ENCODE measurements at places on chromosomes 12 and 14.

DNA sequence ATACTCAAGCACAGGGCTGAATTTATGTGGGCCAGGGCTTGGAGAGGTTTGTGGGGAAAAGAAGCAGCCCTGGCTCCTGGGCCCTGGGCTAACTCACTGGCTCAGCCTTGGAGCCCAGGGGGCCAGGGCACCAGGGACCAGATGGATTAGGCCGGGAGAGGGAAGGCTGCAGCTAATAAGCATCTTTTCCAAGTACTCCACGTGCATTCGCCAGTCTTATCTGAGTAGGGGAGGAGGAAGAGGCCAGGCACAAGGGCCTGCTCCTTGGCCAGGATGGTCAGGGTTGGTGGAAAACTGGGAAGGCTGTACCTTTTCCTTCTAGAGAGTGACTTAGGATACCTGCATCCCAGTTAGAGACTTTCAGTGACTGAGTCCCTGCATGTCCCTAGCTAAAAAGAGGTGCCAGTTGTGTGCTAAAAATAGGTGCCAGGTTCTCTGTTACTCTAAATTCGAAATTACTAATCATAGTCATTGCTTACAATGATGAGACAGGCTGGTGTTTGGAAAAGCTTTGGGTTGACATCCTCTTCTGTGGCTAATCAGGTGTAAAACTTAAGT, 1.3 kb downstream of the GLRX5 start:
- no peak for DNase-seq

GRCh38 chr12:113479590-113480335, 8.1 kb upstream of the LHX5 start:
- DNase-seq: no peak

DNA sequence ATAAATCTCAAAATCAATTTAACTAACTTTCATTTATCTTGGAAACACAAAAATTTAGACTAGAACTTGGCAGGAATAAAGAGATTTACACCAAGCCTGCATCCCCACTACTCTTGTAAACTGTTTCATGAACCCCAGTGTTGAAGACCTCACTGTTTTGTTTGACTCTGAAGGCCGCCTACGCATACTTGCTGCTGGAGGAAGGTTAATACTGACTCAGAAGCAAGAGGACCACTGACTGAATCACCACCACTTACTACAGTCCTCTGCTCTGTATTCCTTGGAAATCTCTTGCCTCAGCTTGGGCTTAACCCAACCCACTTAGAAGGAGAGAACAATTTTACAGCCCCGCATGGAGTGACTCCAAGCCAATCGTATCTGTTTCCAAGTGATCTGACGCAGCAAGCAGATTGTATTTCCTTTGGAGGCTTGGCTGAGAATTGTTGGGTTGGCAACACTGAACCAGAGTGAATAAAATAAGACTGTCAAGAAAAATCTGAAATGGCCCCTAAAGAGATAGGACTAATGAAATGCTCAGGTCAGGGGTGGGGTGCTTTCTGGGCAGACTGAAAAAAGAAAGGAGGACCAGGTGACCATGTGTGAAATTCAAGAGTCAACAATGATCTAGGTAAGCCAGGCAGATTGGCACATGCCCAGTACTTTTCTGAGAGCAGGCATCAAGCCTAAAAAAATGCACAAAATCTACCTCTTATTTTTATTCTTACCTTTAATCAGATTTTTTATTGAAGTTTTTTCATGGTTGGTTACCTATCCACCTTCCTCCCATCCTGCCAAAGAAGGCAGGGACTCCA, 248.6 kb downstream of the ZFP36L1 start:
- DNase-seq: no peak

GRCh38 chr12:111687255-111687654, 1.4 kb downstream of the ACAD10 start:
- no peak for DNase-seq

DNA sequence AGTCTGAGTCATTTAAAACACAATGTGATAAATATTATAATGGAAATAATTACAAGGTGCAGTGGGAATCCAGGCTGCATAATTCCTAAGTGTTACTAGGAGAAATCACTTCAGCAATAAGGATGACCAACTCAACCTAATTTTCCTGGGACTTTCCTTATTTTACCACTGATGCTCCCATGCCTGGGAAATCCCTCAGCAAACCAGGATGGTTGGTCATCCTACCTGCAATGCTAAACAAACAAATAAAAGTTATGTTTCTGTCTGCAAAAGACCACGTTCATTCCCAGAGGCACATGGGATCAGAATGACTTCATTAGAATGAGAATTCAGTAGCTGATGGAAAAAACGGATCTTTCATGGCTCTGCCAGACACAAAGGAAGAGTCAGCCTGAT, 130.8 kb upstream of the RAP1B start:
- no peak for DNase-seq

DNA sequence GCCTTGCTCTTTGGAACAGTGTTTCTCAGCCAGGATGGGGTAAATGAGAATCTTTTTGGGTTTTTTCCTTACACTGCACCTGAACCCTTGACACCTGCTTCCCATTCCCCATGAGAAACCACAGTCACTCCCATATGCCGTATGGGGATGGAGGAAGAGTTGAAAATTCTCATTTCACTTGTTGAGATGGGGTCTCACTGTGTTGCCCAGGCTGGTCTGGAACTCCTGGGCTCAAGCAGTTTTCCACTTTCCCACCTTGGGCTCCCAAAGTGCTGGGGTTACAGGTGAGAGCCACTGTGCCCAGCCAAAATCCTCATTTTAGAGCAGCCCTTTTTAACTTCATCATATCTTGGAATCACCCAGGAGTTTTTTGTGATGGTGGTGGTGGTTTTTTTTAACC, 3.7 kb downstream of the MVK start:
- DNase-seq: no peak

GRCh38 chr12:12788675-12789368, 3.4 kb downstream of the APOLD1 start:
- peak; percentile 17 for DNase-seq

DNA sequence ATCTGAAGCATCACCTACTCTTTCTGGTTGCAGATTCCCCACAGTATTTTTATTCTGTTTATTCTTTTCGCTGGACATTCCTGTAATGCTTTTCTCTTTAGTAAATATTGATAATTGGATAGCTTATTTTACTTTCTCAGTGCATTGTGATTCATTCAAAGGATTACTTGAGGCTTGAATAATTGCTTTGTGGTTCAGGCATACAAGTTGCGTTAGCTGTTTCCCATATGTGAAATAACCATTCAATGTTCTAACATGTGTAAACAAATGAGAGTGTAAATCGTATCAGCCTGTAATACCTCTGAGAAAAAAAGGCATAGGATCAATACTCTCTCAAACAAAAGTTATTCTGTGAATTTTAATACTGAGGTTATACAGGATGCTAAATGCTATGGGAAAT, 1004.2 kb upstream of the SEL1L start:
- DNase-seq: no peak

GRCh38 chr14:60561845-60562746, 53.1 kb downstream of the SIX6 start:
- no peak for DNase-seq

- DNase-seq: no peak
Measured at GRCh38 chr12:111448266-111448830, 42.6 kb downstream of the SH2B3 start.

GRCh38 chr14:103886304-103887169, 39.2 kb upstream of the PPP1R13B start:
- DNase-seq: no peak

- no peak for DNase-seq
Measured at GRCh38 chr12:122880155-122880667, 15.7 kb downstream of the VPS37B start.

DNA sequence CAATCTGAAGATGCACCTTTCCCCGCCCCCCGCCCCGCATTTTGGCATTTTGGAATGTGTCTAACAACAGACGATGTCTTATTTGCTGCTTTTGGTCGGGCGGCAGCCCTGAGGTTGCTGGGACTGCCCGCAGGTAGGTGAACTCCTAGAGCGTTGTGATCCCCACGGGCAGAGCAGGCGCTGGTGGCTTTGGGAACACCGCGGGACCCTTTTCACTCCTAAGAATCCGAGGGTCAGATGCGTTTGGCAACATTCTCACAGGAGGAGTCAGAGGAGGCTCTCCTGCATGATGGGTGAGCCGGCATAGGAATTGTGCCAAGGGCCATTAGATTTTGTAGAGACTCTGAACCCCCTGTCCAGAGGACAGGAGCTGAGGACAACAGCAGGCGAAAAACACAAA, 41.9 kb downstream of the HCAR2 start:
- DNase-seq: no peak

DNA sequence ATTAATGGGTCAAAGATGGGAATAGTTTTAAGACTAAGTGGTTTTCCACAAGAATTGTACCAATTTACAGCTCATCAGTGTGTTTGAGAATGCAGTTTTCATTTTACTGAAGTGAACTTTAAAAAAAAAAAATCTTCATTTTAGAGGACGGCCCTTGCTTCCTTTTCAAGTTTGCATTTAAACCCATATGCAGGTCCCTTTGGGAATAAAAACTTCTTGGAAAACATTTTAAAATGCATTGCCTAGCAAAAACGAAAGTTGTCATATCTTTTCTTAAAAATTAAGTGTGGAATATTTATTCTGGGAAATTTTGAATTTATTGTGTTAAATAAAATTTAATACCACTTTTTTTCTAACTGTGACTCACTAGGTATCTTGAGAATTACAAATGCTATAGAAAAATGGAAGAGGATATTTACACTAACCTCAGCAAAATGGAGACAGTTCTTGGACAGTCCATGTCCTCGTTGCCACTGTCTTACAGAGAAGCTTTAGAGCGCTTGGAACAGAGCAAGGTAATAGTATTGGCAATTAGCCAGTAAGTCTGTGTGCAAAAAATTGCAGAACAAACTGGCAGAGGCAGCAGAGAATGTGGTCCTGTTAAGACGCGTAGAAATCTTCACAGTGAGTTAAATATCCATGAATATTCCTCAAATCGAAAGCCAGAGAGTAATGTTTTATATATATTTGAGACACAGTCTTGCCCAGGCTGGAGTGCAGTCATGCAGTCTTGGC, 209.7 kb downstream of the SYNE2 start:
- DNase-seq: no peak

GRCh38 chr12:94749455-94749854, 99.1 kb upstream of the TMCC3 start:
- DNase-seq: no peak

DNA sequence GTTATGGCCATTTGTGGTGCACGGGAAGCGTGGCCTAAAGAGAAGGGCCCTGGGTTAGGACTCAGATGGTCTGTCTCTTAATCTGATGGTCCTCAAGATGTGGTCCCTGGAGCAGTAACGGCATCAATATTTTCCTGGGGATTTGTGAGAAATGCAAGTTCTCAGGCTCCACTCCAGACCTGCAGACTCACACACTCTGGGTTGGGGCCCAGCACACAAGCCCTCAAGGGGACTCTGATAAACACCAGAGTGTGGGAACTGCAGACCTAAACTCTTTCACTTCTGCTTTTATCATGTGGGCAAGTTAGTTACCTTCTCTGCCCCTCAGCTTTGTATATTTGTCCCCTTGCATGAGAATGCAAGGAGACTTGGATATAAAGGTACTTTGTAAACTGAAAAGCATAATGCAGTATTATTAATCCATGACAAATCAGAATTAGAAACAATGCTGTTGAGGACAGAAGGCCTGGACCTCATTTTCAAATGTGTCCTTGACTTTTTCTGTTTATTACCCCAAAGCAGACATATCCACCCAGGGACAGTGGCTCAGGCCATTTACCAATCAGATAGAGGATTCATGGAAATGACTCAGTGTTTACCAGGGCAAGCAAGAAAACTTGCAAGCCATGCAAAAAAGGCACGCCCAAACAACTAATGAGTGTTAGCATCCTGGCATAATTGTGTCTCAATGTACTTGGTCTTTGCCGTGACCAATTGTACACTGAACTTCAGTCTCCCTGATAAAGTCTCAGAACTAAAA, 157.0 kb downstream of the ASCL1 start:
- DNase-seq: no peak

All from effector memory CD4-positive, alpha-beta T cell (primary cell).